Suppressor macrophage (primary cell): ENCODE measurements at places on chromosomes 12 and 14.

- no peak for DNase-seq
Observed at GRCh38 chr14:54788701-54789100, 113.9 kb downstream of the GCH1 start.

GRCh38 chr14:77707355-77707723 is 484 bp downstream of the ALKBH1 start:
- peak; percentile 54 for DNase-seq

GRCh38 chr12:64385468-64385867 is 5.1 kb downstream of the C12orf56 start:
- no peak for DNase-seq

DNA sequence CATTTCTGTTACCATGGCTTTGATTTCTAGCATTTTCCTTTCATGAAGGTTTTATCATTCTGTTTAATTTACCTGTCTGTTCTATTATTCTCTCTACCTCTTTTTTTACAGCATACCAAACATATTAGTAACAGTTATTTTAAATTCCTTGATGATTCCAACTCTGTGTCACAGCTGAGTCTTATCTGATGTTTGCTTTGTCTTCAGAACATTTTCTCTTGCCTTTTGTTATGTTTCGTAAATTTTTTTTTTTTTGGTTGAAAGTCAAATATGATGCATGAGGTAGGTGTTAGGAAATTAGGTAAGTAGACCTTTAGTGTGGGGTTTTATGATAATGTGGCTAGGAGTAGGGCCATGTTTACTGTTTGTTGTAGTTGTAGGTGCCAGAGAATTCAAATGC is 496.4 kb downstream of the FOXG1 start:
- no peak for DNase-seq

GRCh38 chr14:29745863-29746262 is 181.8 kb downstream of the PRKD1 start:
- no peak for DNase-seq

DNA sequence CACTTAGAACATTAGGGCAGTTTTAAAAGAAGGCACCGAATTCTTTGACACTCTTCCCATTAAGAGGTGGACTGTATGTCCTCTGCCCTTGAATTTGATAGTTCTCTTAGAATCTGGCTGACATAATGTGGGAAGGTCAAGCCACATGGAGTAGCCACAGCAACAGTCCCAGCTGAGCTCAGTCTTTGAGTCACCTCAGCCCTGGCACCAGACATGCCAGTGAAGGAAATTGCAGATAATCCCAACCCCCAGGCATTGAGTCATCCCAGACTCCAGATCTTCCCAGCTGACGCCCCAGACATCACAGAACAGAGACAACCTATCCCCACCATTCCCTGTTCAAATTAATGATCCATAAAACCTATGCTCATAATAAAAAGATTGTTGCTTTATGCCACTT is 83.4 kb downstream of the GTF2A1 start:
- DNase-seq, result peak; percentile 37

GRCh38 chr12:4539167-4539870 is 629 bp downstream of the RAD51AP1 start:
- DNase-seq, result no peak

DNA sequence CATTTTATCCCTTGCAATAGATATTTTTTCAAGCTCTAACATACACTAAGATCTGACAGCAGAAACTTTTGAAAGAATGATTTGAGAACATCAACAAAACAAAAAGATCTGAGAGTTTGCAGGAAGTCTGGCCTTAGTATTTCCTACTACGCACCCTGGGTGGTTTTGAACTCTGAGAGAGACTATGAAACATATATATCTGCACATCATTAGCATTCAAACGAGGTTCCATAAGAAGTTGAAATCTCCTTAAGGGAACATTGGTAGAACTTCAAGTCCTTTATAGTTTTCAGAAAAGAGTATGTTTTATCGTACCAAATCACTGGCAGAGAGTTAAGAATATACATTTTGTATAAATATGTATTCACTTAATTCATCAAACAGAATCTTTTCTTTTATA is 86.3 kb downstream of the RMST start:
- DNase-seq, result no peak

- no peak for DNase-seq
Observed at GRCh38 chr14:93914278-93914677, 12.9 kb upstream of the FAM181A start.

- peak; percentile 91 for DNase-seq
Observed at GRCh38 chr14:100067971-100068959, 3.0 kb downstream of the EVL start.
